ENCODE measurements at places on chromosomes 6 and 20.

GRCh38 chr6:43963203-43963602 is 164.0 kb downstream of the MRPL14 start:
- DNase-seq = no peak

- DNase-seq = no peak
These were observed 54.0 kb downstream of the UTRN start for GRCh38 chr6:144338951-144339700.

GRCh38 chr20:16485401-16485800 is 87.8 kb downstream of the KIF16B start:
- DNase-seq = no peak

- peak; percentile 33 for DNase-seq
These were observed 85.9 kb downstream of the SMLR1 start for GRCh38 chr6:130913120-130913519.

DNA sequence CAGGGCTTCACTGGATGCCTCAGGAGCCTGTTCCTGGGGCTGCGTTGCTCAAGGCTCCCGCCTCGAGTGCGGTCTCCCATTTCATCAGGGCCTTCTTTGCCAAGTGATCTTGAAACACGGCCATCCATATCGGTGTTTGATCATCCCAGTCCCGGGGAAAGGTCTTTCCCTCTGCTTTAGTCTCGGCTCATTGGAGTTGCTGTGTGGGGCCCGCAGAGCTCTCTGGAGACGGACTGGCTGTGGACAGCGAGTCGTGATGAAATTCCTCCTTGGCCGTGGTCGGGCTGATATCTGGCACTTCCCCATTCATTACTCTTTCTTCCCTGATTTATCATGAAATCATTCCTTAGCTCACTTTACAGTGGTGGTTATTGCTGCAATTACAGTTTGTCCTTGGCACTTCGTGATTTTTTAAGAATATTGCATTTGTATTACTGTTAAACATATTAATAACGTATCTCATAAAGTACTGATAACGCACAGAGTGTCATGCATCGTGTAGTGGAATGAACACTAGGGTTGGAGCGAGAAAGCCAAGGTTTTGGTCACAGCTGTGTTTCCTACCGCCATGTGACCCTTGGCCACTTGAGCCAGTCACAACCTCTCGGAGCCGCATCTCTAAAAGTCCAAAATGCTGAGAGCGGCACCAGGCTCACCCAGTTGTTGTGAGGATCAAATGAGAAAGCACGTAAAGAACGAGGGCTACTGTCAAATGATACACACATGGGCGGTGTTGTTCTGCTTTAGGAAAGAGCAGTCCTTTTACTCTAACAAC is 71.8 kb downstream of the MTHFD1L start:
- DNase-seq = no peak

- no peak for DNase-seq
These were observed 65.9 kb downstream of the DLL1 start for GRCh38 chr6:170224694-170225660.

DNA sequence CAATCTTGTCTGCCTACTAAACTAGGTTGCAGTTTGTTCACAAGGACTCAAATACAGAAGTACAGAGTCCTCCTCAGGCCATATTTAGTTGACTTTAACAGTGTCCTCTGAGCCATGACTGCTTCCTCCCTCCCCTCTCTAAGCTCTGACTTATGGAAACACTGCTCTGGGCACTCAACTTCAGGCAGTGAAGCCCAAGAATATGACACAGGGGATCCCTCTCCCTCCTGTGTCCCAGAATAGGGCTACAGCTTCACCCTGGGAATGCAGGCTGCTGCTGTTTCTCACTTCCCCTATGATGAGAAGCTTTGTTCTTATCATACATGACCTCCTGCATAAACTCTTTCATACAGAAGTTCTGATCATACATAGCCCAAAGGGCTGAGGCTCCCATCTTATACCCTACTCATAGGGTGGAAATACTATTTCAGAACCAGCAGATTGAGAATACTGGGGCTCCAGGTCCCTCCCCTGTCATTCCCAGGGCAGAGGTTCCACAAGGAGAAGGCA is 97.3 kb upstream of the UST start:
- DNase-seq = no peak

- no peak for DNase-seq
These were observed 40.5 kb downstream of the HMGN3 start for GRCh38 chr6:79193971-79194370.

GRCh38 chr6:41639809-41640371 is 1.6 kb downstream of the MDFI start:
- no peak for DNase-seq

- no peak for DNase-seq
These were observed 34.4 kb upstream of the ARHGAP18 start for GRCh38 chr6:129744201-129744879.

- no peak for DNase-seq
These were observed 477.3 kb upstream of the IRAK1BP1 start for GRCh38 chr6:78390066-78390465.

DNA sequence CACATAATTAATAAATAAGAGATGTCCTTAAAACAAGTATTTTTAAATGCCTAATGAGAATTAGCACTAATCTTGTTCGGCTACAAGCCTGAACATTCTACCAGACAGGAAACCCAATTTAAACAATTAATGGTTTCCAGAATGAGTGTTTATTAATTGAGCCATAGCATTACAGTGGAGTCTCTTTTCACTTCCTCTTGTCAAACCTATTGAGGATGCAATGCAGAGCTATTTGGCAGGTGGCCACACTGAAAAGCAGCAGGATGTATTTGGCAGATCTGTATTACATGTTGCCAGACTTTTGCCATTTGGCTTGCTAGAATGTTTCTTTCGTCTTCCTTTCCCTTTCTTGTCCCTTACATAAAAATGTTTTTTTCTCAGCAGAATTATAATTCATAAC is 475.2 kb upstream of the MARCKS start:
- DNase-seq = no peak

Measured in activated CD4-positive, alpha-beta memory T cell treated with anti-CD3 and anti-CD28 coated beads for 36 hours (primary cell).